NCI-H526 (cell line): ENCODE measurements at places on chromosomes 11 and 22.

GRCh38 chr11:46247659-46248058, 29.8 kb upstream of the CREB3L1 start:
- DNase-seq: peak; percentile 88

DNA sequence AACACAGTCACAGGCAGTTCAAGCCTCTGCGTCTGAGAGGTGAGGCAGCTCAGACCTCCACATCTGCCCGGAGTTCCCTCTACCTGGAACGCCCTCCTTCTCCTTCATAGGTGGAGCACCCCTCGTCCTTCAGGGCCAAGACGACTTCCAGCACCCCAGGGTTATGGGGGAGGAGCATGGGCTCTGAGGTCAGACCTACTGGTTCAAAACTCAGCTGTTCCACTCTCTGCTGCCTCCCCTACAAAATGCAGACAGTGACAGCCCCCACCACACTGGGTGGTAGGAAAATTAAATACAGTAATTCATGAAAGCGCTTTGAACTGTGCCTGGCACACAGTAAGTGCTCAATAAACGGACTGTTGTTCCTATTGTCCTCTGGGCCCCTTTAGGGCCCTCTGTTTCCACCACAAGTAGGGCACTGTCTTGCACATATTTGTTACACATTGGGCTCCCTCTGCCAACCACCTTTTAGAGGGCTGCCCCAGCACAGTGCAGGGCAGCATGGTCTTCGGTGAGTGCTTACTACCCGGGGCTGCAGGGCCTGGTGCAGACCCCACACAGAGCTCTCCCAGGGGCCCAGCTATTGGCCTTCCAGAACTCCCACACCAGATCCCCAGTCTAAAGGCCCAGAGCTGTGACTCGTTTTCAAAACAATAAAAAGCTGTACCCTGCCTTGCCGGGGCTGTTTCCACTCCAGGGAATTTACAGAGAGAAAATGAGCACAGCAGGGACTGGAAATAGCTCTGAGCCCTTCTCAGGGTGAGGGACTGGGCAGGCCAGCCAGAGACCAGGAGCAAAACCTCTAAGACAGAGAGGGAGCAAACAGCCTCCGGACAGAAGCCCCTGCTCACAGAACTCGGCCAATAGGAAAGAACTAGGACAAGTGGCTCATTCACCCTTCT, 2.5 kb downstream of the TMEM184B start:
- no peak for DNase-seq

DNA sequence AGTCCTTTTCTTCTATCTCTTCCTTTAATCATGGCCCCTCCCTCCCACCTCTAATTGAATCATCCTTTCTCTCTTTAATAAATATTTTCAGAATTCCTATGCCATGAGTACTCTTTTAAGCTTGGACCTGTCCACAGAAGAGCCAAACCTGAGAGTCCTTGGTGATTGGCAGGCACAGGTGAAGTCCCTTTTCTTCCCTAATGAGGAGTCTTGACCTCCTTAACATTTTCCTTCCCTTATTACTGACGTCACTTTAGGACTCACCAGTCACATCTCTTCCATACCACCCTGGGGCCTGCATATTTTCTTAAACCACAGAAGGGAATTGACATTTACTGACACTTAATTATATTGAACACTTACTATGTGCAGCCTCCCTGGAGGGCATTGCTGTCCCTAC, 41.0 kb upstream of the RASSF10 start:
- DNase-seq: no peak

DNA sequence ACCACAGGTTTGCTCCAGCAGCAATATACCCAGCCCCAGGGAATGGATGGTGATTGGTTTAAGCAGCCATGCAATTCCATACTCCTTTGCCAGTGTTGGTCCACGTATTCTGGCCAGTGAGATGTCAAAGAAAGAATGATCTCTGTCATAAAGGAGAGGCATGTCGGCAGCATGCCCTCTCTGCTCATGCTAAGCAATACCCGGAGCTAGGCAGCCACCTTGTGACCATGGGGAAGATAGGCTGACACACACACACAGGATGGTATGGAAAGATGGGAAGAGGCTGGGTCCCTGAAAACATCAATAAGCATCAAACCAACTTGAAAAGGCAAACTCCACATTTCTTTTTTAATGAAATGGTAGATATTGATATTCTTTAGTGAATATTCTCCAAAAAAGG, 5.1 kb downstream of the ABCC8 start:
- no peak for DNase-seq

GRCh38 chr22:18063306-18063705, 14.5 kb upstream of the PEX26 start:
- DNase-seq: no peak

GRCh38 chr11:25710975-25711374, 621.0 kb upstream of the ANO3 start:
- DNase-seq: no peak

- DNase-seq: no peak
Measured at GRCh38 chr11:36450110-36450572, 59.9 kb downstream of the TRAF6 start.

- DNase-seq: no peak
Measured at GRCh38 chr11:63862923-63863322, 24.0 kb downstream of the MARK2 start.

DNA sequence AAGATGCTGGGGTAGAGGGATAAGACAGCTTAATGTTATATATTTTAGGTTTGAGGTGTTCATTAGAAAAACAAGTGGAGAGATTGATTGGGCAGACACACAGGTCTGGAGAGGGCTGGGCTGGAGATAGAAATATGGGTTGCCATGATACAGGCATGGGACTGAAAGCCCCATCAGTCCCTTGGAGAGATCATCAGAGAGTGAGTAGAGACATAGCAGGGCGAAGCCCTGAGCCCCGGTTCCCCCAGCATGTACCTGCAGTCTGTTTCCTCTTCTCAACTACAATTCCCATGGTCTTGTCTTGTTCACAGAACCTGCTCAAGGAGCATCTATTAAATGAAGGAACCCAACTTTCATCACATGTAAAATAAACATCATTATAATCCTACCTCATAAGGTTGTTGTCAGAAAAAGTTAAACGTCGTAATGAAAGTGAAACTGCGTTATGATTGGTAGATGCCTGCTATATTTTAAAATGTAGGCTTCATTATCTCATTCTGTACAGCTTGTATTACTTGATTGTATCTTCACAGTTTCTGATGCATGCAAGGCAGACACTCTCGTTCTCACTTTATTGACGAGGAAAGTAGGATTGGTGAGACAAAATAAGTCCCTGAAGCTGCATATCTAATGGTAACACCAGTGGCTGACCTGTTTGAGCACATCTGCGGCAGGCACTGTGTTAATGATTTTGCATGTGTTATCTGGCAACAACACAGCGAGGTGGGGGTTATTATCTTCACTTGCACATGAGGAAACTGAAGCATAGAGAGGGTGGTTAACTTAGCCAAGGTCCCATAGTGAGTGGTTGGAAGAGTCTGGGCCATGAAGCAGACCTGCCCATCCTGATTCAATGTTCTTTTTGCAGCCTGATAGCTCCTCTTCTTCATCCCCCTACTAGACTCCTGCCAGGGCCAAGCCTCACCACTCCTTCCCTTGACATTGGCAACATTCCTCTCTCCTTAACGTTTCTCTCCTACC, 63.5 kb downstream of the ENDOD1 start:
- DNase-seq: no peak

DNA sequence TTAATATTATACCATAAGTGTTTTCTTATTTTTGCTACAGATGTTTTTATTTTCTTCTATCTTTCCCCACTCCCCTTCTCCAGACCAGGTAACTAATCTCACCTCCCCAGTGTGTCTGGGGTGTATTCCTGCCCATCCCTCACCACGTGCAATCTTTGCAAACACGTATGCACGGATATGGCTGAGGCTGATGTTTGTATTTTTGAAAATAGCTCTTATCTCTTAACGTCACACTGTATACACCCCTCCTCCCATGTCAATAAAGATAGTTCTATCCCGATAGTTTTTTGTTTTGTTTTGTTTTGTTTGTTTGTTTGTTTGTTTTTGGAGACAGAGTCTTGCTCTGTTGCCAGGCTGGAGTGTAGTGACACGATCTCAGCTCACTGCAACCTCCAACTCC, 127.5 kb downstream of the FBXO7 start:
- DNase-seq: no peak

GRCh38 chr22:42626951-42627625, 12.4 kb upstream of the POLDIP3 start:
- DNase-seq: no peak

GRCh38 chr11:104776501-104777170, 121.6 kb downstream of the CASP12 start:
- no peak for DNase-seq

- no peak for DNase-seq
Measured at GRCh38 chr22:38296372-38296771, 20.9 kb downstream of the CSNK1E start.

- no peak for DNase-seq
Measured at GRCh38 chr11:76159983-76160661, 46.2 kb downstream of the WNT11 start.

GRCh38 chr11:32033491-32033890, 57.4 kb upstream of the RCN1 start:
- no peak for DNase-seq

GRCh38 chr22:36220451-36220921, 18.8 kb downstream of the APOL2 start:
- peak; percentile 6 for DNase-seq

DNA sequence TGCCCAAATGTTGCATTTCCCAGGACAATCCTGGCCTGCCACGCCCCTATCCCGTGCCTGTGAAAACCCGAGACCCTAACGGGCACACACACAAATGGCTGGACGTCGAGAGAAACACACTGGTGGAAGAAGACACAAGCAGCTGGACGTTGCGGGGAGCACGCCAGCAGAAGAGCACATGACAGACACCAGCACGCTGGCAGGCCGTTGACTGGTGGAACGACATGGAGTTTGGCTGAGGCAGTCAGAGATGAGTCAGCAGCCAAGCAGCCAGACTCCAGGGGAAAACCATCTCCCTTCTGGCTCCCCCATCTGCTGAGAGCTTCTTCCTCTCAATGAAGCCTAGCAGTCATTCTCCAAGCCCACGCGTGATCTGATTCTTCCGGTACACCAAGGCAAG, 606.7 kb upstream of the LRRC4C start:
- no peak for DNase-seq

DNA sequence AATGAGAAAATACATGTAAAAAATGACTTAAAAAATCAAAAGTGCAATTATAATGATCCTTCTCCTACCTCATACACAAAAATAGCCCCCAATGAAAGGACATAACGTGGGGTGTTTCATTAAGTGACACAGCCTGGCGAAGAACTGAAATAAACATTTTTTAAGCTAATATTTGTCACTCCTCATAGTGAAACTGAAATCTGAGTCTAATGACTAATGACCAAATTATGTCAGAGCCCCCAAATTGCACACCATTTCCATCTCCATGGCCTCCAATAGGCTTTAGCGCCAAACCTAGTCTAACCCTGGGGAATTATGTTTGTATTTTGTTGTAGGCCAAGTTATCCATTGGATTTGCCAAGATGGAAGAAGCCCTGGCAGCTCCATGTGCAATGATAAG, 119.1 kb downstream of the WT1 start:
- no peak for DNase-seq

GRCh38 chr11:113570906-113571305, 95.7 kb upstream of the DRD2 start:
- no peak for DNase-seq

DNA sequence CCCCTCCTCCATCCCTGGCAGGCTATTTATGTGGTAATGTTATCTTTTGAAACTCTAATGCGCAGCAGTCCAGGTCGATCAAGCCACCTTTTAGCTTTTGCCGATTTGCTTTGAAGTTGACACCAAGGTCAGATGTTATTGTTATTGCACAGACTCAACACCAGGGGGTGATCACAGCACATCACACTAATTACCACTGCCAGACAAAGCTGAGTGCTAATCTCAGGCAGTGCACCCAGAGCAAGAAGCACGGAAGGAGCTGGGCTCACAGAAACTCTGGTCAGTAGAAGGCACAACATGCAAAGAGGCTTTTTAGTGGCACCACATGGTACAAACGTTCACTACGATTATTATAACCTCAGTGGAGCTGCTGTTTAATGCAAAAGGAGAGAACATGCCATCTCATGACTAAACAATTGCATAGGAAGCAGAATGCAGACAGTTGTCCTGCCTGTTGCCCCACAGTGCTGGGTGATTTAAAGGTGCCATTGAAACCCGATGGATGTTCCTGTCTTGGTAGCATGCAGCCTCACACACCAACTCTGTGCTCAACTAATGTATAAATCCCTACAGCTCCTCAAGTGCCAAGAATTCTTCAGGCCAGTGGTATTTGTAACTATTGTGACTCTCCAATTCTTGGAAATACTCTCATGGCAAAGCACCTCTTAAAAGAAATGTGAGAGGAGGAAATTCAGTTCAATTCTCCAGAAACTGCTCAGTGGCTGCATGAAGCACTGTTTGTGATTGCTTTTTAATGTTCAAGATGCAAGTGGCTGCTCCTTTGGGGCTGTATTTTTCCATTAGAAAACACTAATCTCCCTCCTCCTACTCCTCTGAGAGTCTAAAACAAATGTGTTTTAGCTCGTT, 353.9 kb upstream of the DDI1 start:
- peak; percentile 89 for DNase-seq

GRCh38 chr22:40113696-40114095, 64.0 kb upstream of the TNRC6B start:
- no peak for DNase-seq

DNA sequence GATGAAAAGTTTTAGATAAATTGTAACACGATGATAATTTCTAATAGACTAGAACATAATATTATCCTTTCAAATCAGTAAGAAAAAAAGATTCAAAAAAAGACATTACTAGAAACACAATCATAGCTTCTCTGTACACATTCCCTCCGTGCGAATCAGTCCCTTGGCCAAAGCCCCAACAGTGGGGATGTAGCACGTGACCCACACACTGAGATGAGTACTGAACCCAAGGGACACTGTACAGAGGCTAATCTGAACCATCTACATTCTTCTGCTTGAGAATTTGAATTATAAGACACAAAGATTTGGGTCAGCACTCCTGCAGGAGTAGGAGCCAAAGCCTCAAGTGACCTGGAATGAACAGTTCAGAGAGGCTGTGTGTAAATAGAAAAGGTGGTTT, 353.7 kb downstream of the INSC start:
- no peak for DNase-seq

DNA sequence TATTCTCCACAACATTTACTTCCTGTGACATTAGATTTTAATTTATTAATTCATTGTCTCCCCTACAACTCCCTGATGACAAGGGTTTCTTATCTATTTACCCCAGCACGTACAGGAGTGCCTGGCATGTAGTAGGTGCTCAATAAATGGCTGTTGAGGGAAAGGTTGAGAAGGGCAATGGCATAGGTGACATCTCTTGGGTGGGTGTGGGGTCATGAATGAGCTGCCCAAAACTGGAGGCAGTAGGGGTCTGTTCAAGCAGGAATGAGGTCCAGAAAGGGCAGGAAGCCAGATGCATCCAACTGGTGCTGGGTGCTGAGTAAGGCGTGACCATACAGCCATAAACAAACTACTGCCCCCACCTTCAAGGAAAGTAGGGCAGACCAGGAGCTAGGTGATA, 2.8 kb downstream of the VWCE start:
- DNase-seq: no peak

DNA sequence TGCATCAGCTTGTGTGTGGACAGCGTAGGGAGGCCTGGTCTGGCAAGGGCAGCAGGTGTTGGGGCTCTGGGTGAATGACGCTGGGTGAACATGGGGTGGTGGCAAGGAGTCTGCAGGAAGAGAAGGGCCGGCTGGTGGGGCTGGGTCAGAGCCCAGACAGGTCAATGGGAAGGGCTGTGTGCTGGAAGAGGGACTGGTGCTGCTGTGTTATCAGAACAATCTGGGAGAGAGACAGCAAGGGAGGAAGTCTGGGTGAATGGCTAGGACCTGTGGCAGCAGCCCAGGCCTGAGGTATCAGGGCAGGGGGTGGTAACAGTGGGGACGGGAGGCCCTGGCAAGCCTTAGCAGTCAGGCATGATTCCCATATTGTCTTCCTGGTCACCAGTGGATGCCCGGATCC, 206.7 kb downstream of the SNX19 start:
- no peak for DNase-seq
